Left lung (tissue), 14 donors: ENCODE measurements at places on chromosomes 1 and 21.

GRCh38 chr1:101820071-101820470, 176.7 kb downstream of the OLFM3 start:
- DNase-seq: no peak

DNA sequence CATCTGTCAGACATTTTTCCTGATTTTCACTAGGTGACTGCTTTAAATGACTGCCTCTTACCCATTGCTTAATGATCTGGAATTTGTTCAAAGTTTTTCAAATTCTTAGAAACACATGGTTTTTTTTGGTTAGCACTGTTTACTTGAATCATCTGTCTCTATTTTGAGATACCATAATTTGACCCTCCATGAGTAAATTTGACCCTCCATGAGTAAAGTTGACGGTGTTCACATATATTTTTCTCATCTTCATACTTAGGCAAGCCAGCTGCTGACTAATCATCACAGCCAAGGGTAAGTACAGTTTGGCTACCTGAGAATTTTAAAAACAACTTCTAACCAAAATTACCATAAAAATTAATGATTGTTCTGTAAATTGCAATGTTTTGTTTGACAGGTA, 586.5 kb downstream of the PTBP2 start:
- no peak for DNase-seq

DNA sequence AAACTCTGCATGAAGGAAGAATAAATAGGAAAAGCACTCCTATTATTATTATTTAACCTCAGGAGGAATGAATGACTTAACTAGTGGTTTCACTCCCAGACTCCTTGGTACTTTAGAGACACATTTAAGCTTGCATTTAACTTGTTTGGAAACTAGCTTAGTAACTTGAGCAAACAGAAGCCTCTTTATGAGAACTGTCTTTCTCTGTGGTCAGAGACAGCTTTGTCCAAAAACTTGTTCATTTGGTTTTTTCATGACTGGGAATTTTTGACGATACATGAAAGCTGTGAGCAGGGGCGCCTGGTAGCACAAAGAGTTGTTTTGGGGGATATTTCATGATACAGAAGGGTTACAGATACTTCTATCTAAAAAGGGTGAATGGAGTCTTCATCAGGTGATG, 33.6 kb upstream of the VTCN1 start:
- DNase-seq: no peak

- no peak for DNase-seq
These were observed 412.4 kb downstream of the DISC1 start for GRCh38 chr1:232038706-232039677.

DNA sequence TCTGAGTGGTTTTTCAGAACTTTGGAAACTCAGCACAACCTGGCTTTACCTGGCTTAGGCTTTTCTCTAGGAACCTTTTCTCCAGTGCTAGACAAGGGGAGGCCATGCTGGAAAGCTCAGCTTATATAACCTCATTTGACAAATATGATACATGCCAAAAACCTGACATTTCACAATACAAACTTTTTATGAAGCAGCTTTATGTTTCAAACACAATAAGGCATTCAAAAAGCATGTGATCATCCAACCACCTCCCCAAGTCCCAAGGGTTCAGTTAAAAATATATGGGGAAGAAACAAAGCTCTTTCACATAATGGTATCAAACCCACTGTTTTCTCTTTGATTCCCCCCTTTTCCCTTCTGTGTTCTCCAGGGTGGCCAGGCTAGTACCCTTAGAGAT, 63.7 kb downstream of the ZC3H11B start:
- no peak for DNase-seq

DNA sequence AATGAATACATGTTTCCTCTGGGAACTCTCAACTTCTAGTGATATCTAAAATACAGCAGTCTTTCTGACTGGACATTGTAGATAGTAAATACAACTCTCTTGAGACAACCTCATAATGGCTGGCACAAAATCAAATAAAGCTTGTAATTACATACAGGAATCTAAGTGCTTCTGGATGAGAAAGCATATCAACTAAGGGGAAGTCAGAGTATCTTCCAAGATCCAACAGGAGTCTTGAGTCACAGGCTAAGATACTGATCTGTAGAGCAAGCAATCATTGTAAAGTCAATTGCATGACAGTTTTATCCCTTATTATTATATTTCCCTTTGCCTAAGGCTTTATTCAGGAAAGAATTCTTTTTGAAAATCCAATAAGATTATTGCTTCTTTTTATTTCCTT, 249.9 kb downstream of the LRRIQ3 start:
- no peak for DNase-seq

DNA sequence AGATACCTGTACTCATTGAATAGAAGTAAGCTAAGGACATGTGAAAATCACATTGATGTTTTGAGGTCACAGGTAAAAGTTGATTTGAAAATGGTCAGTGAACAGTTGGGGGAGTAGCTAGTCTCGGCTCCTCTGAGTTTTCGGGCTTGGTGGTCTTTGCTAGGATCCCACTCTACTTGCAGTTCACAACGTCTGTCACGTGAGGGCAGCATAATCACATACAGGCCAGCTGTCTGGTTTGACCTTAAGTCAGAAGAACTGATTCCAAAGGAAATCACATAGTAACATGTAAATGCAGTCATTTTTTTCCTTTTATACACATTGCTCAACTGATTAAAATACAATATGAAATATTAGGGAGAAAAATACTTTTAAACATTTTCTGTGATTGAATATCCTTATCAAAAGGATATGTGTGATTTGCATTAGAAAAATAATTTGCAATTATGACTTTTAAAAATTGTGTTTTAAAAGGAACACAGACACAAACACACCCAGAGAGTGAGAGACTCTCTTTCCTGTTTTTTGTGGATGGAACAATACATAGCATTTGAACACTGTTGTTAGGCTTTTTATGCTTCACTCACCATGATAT, 21.8 kb upstream of the PDC start:
- DNase-seq: no peak

DNA sequence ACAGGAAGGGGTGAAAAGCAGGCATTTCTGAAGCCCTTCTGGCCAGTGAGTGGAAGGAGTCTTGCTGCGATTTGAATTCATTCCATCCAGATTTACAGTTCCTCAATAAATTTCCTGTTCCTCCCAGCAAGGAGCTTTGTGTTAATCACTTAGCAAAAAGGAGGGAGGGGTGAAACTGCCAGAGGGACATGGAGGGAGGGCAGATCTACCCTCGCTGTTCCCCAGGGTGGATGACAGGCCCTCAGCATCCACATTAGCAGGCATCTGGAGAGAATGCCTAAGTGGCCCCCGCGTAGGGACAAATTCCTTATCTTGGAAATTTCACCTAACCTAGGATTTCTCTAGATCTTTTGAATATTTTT, 1.2 kb downstream of the ETV3 start:
- no peak for DNase-seq

DNA sequence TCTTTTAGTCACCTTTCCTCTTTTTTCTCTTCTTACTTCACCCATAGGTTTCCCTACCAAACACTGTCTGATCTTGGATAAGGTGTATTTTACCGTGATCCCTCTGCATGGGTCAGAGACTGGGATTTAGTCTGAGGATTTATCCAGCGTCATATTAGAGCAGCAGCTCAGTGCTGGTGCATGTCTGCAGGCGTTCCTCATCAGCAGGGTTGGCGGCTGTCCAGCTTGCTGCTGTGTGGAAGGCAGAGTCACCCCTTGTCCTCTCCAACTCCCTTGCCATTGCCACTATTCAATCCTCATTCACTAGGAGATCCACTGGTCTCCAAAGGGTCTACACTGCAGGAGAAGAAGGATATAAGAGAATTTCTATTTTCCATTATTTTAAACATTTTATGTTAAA, 7.3 kb upstream of the FAM78B start:
- no peak for DNase-seq

DNA sequence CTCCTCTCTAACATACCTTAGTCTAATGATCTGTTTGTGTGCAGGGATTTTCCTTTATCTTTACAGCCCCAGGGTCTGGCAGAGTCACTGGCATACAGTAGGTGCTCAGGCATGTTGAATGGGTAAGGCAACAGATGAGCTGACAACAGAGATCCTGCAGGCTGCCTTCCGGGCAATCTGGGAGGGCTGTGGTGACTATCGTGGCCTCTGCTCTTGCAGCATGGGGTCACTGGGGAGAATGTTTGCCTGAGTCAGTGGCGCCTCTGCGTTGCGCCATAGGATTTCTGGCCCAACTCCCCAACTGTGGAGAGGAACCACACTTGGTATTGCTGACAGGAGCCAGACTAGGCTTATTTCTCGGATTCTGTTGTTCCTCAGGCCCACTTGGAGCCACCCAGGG, 93.8 kb downstream of the LAMC2 start:
- peak; percentile 85 for DNase-seq

DNA sequence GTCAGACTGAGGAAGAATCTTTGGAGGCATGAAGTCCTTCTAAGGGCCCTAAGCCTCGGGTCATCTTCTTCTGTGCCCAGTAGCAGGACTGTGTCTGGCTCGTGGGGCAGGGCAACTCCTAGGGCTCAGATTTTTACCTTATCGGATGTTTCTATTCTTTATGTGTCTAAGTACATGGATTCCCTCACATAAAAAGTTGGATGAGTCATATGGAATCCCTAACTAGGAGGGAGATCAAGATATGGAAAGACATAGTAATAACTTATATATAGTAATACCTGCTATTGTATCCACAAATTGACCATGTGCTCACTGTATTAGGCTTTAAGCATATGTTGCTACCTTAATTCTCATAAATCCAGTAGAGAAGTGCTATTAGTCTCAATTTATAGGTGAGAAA, 364.5 kb upstream of the CAMK1G start:
- no peak for DNase-seq

DNA sequence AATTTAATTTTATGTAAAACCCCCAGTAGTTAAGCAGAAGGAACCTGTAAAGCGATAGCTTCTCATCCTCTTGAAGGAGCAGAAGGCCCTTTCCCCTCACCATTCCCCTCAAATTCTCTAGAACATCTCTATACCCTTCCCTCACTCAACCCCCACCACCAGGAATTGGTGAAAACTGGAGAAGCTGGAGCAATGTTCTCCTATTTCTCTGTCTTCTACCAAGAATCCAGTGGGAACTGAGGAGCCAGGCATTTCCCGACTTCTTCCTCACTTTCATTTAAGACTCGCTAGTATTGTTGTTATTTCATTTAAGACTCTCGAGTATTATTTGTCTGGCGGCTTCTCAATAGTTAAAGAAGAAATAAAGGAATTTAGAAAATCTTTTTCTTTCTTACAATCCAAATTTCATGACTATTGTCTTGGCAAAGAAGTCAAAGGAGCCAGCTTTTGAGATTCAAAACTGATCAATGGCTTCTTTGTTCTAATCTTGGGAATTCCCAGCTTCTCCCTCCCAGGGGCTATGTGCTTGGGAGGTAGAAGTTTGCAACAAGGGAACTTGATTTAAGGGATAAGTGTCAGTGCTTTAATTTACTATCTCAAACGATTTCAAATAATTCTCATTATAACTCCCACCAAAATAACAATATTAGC, 253.3 kb upstream of the ADGRL2 start:
- no peak for DNase-seq

DNA sequence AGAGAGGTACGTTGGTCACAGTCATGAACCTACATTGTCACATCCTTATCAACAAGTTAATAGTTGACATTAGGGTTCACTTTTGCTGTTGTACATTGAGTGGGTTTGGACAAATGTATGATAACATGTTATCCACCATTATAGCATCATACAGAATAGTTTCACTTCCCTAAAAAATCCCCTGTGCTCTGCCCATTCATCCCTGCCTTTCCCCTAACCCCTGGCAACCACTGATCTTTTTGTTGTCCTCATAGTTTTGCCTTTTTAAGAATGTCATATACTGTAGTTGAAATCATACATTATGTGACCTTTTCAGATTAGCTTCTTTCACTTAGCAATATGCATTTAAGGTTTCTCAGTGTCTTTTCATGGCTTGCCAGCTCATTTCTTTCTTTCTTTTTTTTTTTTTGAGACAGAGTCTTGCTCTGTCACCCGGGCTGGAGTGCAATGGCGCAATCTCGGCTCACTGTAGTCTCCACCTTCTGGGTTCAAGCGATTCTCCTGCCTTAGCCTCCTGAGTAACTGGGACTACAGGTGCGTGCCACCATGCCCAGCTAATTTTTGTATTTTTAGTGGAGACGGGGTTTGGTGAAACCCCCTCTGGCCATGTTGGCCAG, 50.6 kb downstream of the UCK2 start:
- no peak for DNase-seq

DNA sequence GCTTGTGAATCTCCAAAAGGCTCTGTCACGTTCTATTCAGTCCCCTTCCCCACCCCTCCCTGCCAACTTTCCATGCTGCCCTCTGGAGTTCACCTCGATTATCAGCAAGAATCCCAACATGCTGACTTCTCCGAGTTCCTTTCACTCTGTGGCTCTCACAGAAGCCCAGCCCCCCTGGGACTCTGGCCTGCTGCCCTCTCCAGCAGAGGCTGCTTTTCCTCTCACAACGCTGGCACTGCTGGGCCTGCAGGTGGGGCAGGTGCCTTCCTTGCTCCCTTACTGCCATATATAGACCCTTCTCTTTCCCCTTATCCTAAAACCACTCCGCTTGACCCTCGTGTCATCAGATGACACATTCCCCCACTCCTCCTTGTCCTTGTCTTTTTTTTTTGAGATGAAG, 10.2 kb upstream of the RNF186 start:
- DNase-seq: no peak

- DNase-seq: peak; percentile 66
These were observed 173.7 kb downstream of the ZBTB18 start for GRCh38 chr1:244224487-244225430.

DNA sequence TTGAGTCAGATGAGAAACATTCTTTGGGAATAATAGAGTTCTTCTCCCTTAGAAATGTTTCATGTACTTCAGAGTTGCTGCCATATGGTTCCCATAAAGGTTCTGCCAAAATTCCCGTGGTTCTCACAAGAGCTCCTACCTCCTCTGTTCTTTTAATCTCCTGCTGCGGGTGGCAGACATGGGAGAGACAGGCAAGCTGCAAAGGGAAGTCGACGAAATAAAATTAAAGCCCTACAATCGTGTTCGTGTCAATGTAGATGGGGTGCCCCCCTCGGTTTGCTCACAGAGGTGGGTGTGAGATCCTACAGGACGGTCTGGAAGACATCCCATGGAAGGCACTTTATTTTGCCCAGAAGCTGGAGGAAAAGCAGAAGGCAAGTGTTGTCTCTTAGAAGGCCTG, 276.0 kb downstream of the RWDD3 start:
- DNase-seq: no peak

DNA sequence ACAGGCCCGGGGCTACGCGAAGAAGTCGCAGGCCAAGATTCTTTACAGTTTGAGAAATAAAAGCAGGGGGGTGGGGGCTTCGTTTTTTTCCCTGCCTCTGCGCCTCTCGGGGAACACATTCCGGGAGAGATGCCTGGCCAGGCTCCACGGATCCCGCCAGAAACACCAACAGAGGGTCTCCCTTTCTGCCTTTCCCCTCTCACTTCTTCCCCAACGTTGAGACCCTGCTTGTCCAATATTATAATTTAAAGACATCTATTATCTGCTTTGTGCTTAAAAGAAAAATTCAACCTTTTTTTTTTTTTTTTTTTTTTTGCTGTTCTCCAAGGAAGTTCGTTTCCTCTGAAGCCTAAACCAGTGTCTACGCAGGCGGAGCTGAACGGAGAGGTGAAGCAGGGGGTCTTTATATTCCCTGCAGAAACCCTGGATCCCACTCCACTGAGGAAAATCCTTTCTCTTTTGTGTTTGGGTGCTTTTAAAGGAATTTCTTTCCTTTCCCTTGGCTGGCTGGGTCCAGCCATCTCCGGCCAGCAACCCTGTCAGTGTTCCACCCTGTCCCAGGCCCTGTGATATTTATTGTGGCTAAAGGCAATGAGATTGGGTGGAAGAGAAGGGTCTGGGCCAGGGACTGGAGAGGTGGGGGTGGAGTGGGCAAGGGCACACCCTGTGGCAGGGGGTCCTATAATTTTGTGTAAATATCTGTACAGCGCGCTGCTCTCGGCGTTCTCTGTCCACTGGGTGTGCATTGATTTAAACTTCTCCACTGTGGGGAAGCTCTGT, 2.2 kb downstream of the FOXD2 start:
- no peak for DNase-seq
